ENCODE measurements at places on chromosomes 12 and 14.

DNA sequence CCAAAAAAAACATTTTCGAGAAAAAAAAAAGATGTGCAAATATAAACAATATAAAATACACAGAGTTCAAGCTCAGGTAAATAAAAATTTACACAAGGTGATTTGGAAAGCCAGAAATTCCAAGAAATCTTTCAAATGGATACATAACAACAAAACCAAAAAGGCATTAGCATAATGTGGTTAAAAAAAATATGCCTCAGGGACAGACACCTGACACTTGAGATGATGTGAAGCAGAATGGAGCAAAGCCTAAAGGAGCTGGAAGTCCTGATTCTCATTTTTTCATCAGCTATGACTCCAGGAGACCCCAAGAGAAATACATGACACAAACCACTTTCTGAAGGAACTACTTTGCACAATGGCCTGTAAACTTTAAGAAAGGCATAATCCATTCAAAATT, 98.6 kb downstream of the PPP2R5E start:
- no peak for DNase-seq

DNA sequence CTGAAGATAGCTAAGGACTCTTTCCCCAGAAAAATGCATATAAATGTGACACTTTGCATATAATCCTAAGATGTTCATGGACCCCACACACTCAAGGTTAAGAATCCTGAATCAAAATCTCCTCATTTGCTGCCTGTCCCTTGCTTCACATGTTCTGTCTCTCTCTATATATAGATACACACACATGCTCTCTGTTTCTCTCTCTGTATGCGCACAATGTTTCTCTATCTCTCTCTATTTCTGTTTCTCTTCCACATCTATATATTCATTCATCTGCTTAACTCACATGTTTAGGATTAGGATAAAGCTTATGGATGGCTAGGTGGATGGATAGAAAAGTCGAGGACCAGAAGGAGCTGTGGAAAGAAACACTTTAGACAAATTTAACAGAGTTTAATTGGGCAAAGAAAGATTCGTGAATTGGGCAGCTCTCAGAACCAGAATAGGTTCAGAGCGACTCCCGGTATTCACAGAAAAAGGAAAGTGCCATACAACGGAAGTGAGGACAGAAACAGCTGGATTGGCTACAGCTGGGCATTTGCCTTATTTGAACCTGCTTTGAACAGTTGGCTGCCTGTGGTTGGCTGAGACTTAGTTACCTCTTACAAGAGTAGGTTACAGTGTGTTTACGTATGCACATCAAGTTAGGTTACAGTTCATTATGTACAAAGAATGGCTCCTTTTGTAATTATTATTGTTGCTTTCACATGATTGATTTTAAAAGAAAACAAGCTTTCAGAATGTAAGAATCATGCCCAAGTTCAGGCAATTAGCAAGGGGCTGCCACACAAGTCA, 57.6 kb downstream of the EMP1 start:
- DNase-seq: no peak

DNA sequence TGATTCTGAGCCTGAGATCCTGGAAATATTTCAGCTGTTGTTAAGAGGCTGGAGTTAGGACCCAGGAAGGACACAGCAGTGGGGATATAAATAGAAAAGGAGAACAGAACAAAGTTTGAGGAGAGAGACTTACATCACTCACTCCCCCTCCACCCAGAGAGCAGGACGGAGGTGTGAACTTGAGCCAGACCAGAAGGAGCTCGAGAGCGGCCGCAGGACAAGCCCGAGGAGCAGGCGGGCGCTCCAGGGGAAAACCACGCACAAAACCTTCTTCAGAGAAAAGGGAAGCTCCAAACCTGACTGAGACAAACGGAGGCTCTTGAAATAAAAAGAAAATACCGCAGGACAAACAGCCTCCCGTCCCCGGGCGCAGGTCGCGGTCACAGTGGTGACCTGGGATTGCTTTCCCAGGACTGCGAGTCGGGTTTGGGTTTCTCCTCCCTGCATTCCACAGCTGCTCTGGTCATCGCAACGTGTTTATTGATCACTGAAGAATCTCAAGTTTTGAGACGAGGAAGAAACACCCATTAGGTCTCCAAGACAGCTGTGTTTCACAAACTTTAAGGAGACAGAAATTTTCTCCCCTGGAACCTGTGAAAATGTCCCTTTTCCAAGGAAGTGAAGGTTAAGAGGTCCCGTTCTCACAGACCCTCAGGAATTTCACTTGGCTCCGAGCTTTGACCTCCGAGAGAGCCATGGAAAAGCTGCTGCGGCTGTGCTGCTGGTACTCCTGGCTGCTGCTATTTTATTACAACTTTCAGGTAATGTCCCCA, at the start of gene ADGRD1:
TSS of gene ADGRD1 (plus strand) at position 137 of the 773 bp plus-strand sequence. CDS start at position 696, 559 bp downstream.
- no peak for DNase-seq

DNA sequence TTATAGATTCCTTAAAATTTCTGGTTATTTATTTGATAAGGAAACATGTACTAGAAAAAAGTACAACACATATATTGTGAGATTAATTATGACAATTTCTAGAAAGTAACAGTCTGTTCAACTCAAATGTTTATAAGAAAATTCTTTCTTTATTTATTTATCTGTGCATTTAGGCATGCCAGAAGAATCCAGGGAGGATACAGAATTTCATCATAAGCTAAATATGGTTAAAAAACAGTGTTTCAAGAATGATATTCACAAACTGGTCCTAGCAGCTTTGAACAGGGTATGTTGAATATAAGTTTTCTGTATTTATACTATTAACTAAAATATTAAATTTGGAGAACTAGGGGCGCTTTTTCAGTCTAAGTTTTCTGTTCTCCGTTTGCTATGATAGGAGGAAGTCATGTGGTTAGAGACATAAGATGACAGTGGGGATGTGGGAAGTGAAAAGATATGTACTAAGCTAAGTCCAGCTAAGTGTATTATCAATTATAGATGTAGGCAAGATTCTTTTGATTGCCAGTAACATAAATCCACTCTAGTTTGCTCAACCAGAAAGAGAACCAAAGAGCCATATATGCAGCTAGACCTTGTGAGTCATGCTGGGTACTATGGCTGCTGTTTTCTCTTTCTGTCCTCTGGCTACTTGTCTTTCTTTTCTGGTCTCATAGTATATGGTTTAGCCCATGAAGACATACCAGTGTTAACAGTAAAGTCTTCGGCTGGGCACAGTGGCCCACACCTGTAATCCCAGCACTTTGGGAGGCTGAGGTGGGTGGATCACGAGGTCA, 39.0 kb downstream of the LRRK2 start:
- no peak for DNase-seq

DNA sequence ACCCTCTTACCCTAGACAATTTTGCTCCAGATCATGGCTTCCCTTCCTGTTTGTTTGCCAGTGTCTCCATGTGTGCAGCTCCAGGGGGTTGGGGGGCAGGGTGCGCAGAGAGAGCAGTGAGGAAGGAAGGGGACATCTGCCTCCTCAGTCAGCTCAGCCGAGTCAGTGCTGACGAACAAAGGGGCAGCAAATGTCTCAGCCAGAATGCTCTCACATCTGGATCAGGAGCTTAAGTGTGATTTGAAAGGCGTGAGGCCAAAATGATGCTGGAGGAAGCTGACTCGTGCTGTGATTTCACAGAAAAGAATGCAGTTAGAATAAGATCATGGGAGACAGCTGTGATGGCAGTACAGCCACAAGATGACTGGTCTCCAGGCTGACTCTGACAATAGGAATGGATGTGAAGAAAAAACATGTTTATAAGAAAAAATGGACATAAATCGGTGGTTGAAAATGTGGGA, 27.1 kb upstream of the CDK17 start:
- DNase-seq: no peak

DNA sequence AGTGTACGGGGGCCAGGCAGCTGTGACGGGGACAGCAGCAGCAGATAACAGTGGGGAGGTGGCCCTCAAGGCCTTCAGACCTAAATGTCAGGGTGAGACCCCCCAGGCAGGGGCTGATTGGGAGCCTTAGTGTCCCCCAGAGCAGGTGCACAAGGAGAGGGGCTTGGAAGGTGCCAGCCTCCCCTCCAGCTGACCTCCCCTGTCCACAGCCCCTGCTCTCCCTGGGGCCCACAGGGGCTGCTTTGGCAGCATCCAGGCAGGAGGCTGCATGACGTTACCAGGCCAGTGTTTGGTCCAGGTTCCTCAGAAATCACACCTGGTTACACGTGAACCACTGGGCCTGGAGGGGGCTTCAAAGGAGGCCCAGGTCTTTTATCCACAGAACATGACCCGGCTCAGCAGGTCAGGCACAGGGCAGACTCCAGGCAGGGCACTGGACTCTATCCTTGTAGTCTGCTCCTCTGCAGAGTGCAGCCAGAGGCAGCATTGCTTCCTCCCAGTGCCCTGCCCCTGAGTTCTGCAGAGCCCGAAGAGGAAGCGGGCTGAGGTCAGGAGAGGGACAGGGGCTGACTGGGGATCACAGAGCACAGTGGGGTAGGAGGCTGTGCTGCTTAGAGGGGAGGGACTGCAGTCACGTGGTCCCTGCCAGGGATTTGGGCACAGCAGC, 2.6 kb upstream of the TRMT61A start:
- no peak for DNase-seq

DNA sequence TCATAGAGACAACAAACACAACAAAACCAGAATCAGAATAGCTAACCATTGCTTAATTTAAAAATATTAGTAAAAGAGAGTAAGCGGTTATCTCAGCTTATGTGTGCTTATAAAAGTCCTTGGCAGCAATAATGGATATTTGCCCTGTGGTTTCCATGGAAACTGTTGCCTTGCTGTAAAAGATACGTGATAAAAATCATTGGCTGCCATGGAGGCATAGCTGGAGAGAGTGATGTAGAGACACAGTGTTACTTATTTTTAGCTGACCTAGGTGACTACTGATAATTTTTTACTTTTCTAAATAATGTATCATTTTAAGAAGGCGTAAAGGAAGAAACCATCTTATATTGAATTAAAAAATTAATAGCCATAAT, 92.9 kb downstream of the ERC1 start:
- no peak for DNase-seq

GRCh38 chr12:106769546-106769945, 4.9 kb upstream of the RIC8B start:
- no peak for DNase-seq

GRCh38 chr12:28908646-28909045, 240.4 kb upstream of the FAR2 start:
- no peak for DNase-seq

DNA sequence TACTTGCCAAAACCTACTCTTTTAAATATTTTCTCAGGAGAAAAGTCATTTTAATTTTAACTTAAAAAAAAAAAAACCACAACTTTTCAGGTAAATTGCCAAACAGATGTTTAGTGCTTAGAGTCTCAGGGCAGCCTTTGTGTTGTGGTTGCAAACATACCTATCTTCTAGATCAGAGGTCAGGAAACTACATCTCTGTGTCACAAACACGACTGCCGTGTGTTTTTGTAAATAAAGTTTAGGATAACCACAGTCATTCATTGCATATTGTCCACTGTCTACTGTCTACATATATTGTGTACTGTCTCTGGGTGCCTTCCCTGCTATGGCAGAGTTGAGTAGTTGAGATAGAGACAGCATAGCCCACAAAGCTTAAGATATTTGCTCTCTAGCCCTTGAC, 48.9 kb downstream of the DYRK2 start:
- no peak for DNase-seq

GRCh38 chr12:109191621-109192250, 75.3 kb downstream of the ACACB start:
- no peak for DNase-seq

GRCh38 chr14:64506721-64507120, 2.2 kb downstream of the ZBTB1 start:
- no peak for DNase-seq

DNA sequence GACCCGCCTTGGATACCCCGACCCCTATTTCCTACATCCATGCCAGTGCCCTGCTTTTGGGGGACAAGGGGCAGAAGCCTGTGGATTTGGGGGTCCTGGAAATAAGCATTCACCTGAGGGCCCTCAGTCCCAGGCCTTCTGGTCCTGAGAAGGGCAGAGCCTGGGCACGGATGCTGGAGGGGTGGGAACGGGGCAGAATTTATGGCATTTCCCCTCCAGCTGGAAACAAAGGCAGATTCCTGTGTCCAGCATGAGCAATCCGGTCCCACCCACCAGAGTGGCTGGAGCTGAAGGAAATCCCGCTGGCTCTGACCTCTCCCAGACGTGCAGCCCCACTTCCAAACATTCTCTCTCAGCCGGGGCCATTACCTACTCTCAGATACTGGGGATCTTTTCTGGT, 9.3 kb downstream of the ANKRD33 start:
- DNase-seq: no peak

DNA sequence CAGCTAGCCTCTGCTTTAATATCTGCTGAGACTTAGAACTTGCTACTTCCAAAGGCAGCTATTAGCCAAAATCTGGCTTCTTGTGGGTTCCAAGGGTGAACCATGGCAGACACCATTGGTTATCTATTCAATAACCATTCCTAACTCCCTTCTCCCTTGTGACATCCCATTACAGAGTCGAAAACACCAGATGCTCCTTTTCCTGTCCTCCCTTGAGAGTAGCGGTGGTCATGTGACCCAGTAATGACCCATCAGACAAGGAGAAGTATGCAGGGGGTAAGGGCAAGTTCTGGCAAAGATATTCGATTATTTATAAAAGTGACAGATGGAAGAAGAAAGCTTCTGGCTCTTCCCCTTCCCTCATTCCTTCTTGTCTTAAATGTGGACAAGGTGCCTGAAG, 20.1 kb downstream of the TGFB3 start:
- no peak for DNase-seq

DNA sequence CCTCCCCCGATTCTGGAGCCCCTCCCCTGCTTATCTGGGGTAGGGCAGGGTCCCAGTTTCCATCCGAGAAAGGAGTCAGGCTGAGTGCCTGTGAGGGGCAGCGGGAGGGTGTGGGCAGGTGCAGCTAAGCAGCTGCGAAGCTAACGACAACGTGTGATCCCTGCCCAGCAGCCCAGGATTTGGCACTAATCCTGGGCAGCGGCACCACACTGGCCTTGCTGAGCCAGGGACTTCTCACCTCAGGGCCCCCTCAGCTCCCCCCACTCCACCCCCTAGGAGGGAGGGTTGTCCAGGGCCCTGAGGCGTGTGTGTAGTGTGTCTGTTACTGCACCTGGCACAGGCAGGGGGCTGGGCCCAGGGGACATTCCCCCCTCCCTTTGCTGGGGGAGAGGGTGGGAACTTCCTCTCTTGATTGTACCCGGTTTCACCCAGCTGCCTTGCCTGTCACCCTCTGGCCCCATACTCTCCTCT, 1.8 kb downstream of the SMIM41 start:
- peak; percentile 37 for DNase-seq

- DNase-seq: no peak
Measured at GRCh38 chr12:95836630-95837239, 22.0 kb upstream of the SNRPF start.
